ENCODE measurements at places on chromosomes 5 and 9.

- DNase-seq, result no peak
Observed at GRCh38 chr5:16065831-16066230, 113.8 kb downstream of the MARCHF11 start.

DNA sequence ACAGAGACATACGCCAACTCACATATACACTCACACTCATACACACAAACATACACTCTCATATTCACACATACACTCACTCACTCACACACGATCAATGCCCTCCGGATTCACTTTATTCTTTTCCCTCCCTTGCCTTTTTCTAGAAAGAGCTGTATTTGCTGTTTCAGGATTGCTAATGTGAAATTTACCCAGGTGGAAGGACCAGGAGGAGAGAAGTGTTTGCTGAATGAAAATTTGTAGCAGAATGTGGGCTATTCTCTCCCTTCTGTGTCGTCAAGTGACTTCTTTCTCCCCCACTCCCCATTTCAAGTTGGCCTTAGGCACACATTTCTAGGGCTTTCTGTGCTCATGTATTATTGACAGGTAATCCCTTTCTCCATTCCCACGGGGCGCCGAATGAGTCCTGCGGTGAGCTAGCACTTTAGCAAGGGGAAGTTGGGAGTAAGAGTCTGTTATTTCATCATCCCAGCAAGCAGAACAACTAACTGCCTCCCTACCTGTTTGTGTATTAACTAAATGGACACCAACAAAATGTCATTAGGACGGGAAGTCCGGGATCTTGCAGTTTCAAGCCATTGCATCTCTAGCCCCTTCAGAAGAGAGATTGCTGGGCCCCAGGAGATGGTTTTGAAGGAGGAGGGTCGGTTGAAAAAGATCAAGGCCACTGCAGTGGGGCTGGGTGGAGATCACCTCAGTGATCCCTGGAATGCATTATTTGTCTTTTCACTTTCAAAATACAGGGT is 97.1 kb upstream of the TAF11L2 start:
- no peak for DNase-seq

DNA sequence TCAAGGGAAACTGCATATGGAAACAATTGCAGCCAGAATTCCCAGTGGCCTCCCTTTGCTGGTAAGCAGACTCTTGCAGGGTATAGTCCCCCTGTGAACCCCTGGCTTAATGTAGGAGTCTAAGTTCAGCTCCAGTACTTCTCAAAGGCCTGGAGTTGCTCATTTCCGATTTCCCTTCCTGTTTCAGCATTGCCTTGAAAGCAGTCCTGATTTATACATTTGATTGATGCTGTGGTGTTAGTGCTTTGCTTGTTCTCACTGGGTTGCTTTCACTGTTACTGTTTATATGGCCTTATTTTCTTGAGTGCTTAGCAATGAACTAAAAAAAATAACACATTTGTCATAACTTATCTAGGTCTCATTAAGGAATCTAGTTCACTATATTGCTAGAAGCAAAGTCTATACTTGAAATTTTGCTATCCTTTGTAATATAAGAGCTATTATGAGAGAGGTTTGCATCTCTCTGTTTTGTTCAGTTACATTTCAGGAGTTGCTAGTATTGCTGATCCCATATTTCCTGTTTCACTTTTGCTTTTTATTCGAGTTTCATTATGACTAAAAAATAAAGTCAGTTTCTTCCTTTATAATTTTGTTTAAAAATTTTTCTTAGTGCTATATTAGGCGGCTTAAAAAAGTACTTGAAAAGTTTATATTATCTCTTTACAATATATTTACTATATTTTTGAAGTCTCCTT is 122.4 kb upstream of the NMUR2 start:
- no peak for DNase-seq

GRCh38 chr5:5542654-5543053 is 120.2 kb downstream of the ICE1 start:
- no peak for DNase-seq

Measured in fibroblast of mammary gland (primary cell).